Stimulated activated CD4-positive, alpha-beta T cell treated with anti-CD3 and anti-CD28 coated beads, Interleukin-2, amount 100 ng/mL, for 4 hours (primary cell): ENCODE measurements at places on chromosomes 5 and 9.

- no peak for DNase-seq
Observed at GRCh38 chr9:69252436-69252835, 72.6 kb upstream of the ENTREP1 start.

- no peak for DNase-seq
Observed at GRCh38 chr9:133426011-133426410, 3.8 kb downstream of the ADAMTS13 start.

DNA sequence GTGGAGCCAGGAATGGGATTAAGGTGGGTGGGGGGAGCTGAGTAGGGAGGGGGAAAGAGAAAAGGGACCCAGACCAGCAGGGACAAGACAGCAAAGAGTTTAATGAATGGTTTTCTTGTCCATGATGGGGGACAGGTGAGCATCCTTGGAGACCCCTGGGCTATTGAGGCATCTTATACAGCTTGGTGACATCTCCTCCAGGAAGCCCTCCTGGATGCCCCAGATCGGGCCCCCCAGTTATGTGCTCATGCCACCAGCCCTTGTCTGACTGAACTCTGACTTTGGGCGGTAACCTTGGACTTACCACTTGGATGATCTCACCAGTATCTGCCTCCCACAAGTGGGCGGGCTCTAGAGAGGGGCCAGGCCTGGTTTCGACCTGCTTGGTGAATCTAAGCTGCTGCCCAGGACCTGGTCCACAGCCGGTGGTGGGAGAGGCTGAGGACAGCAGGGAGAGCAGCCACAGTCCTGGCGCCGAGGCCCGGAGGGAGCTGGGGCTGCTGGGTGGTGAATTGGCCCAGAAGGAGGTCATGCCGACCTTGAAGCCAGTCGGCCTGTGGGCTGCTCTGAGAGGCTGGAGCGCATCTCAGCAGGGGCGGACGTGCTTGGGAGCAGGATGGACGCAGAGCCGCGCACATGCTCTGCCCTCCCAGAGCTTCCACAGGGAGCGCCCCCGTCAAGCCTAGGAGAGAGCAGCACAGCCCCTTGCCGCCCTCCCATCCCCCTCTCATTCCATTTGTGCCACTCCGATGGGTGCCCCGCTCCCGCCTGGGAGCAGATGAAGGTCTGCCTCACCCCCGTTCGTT lies 36.2 kb downstream of the UNC5A start:
- DNase-seq: no peak

DNA sequence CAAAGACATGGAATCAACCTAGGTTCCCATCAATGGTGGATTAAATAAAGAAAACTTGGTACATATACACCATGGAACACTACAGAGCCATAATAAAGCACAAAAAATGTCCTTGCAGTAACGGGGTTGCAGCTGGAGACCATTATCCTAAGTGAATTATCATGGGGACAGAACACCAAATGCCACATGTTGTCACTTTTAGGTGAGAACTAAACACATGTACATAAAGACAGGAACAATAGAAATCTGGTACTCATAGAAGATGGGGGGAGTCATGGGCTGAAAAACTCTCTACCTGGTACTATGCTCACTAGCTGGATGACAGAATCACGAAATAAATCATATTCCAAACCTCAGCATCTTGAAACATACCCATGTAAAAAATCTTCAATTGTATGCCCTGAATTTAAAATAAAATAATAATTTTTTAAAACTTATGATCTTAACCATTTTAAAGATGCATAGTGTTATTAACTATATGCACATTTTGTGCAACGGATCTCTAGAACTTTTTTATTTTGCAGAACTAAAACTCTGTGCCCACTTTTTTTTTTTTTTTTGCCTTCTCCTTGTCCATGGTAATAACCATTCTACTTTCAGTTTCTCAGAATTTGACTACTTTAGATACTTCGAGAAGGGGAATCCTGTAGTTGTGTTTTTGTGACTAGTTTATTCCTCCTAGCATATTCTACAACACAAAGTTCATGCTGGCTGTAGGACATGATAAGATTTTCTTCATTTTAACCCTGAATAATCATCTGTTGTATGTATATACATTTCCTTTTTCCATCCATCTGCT lies 1081.6 kb upstream of the ACO1 start:
- no peak for DNase-seq

DNA sequence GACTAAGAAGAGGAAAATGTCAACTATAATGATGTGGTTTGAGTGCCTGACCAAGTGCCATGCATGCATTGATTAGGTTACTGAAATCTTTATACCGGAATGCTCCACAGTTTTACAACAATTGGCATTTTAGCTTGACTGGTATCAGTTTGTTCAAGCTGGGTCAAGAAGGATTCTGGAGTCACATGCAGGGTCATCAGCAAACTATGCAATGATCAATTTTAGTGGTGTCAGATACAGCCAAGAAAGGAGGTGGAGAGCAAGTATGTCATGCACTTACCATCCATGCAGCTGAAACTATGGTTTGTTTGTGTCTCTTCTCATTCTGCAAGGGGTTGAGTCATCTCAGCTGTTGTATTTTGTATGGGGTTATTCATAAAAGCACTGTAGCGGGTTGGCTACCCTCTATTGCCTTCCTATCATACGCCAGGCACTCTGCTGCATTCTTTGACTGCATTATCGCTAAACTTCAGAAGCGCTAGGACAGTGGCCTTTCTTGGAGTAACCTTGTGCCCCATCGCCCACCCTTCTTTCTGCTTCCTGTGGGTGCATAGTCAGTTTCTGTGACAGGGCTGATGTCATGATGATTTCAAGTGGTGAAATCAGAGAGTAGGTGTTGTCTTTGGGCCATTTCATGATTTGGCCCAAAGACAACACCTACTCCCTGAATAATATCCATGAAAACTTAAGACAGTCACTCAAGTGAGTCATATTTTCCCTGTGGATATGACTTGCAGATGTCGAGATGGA lies 145.4 kb downstream of the MTX3 start:
- no peak for DNase-seq

GRCh38 chr9:89000973-89001916 lies 10.0 kb downstream of the S1PR3 start:
- DNase-seq: peak; percentile 66

- DNase-seq: no peak
Observed at GRCh38 chr5:6803981-6804550, 90.8 kb downstream of the TENT4A start.

DNA sequence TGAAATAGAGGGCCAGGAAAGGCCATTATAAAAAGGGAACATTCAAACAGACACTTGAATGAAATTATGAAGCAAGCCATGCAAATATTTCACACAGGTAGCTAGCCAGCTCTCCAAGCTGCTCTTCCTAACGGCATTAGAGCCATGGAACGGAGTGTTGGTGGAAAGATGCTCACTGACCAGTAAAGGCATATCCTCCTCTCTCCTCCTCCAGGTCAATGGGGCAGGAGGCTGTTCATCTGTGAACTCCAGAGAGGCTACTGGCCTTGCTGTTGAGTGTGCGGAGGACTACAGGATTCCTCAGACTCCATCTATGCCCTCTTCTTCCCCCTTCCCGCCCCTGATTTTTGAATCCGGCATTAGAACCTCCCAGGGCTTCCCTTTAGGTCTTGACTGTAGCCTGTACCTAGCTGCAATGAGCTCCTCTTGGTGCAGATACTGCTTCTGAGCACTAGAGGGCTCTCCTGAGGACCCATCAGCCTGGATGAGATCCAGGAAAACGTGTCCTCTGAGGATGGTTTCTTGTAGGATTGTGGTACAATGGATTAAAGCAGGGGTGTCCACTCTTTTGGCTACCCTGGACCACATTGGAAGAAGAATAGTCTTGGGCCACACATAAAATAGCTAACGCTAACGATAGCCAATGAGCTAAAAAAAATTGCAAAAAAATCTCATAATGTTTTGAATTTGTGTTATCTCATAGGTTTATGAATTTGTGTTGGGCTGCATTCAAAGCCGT lies 162.2 kb downstream of the SREK1 start:
- no peak for DNase-seq

DNA sequence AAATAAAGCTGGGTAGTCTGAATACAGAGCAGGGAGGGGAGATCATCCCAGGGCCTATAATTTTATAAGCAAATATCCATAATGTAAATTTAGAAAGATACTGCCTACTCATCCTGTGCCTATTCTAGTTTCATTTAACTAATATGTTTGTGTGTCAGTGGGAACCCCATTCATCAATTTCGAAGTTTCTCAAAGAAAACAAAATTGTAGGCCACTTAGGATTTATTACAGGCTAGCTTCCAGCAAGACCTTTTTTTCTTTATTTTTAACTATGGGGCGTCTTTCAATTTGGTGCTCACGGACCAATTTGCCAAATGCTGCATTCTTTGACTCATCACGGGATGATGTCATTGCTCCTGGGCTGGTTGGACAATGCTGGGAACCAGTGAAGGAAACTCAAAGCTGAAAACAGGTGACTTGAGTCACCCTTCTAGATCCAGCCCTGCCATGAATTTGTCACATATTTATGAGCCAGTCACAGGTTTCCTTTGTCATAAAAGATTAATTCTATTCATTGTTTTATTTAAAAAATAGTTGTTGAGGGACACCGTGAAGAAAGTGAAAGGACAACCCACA lies 13.4 kb downstream of the PCSK5 start:
- DNase-seq: no peak

DNA sequence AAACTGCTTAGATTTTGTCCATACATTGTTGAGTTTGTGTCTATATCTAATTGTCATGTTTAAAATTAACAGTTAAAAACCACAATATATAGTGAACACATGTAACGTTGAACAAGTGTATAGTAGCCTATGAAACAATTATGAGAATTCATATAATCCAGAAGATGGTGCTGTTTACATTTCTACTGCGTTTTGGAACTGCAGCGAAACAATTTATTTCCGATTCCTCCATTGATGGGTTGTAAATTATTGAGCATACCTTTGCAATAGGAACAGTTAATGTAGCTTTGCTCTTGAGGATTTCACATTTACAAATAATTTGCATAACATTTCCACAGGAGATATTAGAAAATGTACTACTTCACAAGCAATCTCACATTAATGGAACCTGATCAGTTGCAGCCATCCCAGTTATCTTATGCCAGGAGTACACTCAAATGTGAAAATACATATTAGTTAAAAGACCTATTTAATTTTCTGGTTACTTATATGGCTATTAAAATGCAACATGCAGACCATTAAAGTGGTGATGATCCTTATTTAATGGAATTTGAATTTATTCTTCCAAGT lies 411.8 kb downstream of the CDH10 start:
- no peak for DNase-seq

- no peak for DNase-seq
Observed at GRCh38 chr5:76234665-76235064, 151.5 kb downstream of the SV2C start.

- DNase-seq: no peak
Observed at GRCh38 chr5:132214491-132214890, 13.2 kb downstream of the P4HA2 start.

- no peak for DNase-seq
Observed at GRCh38 chr5:131280417-131280816, 16.6 kb downstream of the CDC42SE2 start.

DNA sequence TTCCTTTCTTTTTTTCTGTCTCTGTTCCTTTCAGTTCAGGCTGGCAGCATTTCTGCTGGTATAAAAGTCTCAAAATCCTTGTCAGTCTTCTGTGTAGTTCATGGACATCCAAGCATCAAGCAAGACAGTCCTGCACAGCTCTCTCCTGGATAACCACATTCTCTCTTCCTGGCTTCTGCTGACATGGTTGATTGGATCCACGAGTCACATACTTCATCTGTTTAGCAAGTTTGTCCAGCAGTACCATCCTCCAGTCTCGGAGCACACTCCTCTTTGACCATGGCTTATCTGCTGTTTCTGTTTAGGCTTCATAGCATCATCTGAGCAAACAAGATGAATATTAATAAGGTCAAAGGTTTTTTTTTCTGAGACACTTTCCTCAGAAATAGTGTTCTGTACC lies 220.8 kb downstream of the KDM4C start:
- no peak for DNase-seq

DNA sequence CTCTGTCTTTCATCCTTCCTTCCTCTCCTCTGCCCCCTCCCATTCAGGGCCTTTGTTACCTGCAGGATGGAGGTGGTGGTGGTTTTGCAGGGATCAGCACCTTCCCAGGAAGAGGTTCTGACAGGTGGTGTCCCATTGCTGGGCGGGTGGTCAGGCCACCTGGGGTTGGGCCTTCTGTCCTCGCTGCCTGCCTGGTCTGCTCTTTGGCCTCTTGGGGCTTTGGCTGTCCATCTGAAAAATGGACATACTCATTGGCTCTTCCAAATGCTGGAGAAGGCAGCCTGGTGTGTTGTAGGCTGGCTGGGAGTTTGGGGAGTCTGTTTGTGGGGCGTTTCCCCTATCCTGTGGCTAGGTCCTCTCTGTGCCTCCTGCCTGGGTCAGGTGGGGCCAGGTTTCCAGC lies 4.3 kb downstream of the RXRA start:
- no peak for DNase-seq

DNA sequence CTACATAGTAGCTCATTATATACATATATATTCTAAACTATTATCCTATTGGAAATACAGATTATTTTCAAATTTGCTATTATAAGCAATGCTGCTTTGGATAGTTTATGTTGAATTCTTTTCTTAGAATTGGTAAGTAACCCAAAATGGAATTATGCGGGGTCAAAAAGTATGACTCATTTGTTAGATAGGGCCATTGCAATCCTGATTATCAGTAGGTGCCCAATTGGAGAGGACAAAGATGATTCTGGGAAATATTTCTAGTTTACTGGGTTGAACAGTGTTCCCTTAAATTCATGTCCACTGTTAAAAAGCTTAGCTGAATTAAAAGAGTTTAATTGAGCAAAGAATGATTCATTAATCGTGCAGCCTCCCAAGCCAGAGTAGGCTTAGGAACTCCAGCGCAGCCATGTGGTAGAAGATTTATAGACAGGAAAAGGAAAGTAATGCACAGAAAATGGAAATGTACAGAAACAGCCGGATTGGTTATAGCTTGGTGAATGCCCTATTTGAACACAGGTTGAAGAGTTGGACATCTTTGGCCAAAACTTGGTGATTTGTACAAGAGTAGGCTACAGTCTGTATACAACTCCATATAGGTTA lies 81.8 kb downstream of the GDNF start:
- no peak for DNase-seq

DNA sequence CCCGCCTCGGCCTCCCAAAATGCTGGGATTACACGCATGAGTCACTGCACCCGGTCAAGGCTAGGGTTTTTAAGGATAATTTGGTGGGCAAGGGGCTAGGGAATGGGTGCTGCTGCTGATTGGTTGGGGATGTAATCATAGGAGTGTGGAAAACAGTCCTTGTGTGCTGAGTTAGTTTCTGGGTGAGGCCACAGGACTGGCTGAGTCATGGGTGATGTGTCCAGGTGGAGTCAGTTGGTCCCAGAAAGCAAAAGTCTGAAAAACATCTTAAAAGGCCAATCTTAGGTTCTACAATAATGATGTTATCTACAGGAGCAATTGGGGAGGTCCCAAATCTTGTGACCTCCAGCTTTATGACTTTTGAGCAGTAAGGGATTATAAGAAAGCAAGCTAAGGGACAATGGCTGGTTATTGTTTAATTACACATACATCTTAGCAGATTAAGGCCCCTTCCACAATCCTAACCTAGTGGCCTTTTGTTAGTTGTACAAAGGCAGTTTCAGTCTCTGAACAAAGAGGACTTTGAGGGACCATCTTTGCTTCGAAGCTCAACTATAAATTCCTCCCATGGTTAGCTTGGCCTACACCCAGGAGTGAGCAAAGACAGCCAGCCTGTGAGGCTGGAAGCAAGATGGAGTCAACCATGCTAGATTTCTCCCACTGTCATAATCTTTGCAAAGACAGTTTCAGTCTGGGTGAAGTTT lies 5.5 kb upstream of the AOPEP start:
- DNase-seq: no peak
